ENCODE measurements at places on chromosomes 7 and 10. TPM values are rescaled to one million over a fixed set of nuclear protein-coding genes. Genes with fewer than 3 reads are reported as not detected.

GRCh38 chr10:60660625-60661024 lies 117.7 kb upstream of the CDK1 start:
- DNase-seq: no peak

DNA sequence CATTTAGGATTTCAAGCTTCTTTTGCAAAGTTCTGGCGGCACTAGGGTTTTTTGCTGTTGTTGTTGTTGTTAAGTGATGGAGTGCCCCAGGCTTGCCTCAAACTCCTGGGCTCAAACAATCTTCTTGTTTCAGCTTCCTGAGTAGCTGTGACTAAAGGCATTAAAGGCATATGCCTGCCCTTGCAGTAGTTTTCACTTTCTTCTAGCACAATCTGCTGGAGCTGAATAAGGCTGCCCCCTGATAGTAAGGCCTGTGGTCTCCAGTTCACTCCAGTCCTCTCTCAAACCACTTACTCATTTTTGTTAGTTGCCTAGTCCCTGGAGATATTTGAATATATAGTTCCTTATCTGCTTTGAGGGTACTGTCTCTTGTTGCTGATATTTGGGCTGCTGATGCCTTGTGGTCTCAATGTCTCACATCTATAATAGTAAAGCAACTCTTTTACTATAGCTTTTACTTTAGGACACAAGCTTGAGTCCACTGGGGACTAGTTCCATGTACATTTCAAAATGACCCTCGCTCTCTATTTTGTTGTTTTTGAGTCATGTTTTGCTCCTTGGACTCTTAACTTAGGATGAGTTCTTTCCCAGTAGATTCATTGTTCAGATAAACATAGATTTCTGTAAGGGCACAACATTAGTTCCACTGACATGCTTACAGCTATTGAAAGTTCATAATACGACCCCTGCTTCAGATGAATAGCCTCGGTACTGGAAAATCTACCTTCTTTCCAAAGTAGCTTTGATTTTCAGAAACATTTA lies 25.5 kb downstream of the PHF14 start:
- DNase-seq: no peak

DNA sequence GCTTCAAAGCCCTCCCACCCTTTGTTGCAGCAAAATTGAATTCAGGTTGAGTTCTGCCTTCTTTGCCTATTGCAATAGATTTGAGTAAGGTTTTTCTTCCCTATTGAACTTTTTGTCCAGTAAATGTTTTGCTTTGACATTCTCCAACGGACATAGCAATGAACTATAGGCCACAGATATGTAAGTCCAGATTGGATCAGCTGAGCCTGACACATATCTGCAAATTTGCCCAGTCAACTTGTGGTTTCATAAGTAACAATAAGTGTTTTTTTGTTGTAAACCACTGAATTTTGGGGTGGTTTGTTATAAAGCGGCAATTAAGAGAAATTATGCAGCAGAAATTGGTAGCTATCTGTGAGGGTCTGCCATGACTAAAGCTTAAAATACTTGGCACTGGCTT lies 332.1 kb upstream of the SORCS1 start:
- DNase-seq: no peak

GRCh38 chr7:2445047-2445446 lies 31.2 kb downstream of the GRIFIN start:
- no peak for DNase-seq

DNA sequence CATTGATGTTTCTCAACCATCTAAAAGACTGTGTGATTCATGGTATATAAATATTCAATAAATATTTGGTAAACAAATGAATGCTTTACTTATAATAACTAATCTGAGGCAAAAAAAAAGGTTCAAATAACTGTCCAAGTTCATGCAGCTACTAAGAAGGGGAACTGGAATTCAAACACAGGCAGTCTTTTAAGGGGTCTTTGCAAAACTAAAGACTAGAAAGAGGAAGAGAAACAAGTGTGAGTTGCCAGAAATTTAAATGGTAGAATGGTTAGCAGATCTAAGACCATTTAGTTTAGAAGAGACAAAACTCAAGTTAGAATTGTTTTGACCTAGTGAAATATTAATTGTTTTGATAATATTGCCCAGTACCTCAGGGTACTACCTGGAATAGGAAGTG lies 642.0 kb upstream of the LRRN3 start:
- DNase-seq: no peak

GRCh38 chr7:11570205-11570604 lies 261.8 kb downstream of the THSD7A start:
- no peak for DNase-seq

DNA sequence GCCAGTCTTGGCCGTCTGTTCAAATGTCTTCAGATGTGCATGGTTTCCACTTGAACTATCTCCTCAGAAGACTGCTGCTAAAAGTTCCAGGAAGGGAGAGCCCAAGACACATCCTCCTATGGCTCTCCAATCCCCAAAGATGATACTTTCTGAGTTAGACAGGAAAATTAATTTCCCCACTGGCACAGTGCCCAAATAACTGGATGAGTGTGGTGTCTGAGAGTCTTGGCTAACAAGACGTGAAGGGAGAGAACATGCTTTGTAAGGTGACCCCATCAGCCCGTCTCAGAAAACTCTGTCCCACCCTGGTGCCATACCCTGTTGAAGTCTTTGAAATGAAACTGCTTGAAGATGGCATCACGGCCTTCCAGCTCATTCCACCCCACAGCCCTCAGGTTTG lies 2.9 kb downstream of the PCBD1 start:
- no peak for DNase-seq

- DNase-seq: no peak
Measured at GRCh38 chr7:12137283-12137682, 73.8 kb upstream of the TMEM106B start.

GRCh38 chr7:1920266-1920681 lies 250.2 kb downstream of the ELFN1 start:
- no peak for DNase-seq

DNA sequence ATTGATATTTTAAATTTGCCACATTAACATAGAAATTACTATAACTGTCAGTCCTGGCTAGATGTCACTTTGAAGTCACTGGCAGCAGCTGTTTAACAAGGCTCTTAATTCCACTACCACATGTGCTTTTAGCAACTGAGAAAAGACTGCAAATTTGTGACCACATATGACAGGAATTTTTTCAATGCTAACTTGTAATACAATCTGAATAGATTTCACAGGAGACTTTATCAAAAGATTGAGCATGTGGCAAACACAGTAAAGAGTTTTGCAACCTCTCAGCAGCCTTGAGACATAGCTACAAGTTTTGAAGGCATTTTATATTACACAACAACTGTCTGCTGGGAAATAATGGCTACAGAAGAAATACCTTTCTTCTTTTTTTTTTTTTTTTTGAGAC lies 73.0 kb downstream of the MICU1 start:
- no peak for DNase-seq

- DNase-seq: no peak
Measured at GRCh38 chr7:39678930-39679709, 55.7 kb downstream of the RALA start.

DNA sequence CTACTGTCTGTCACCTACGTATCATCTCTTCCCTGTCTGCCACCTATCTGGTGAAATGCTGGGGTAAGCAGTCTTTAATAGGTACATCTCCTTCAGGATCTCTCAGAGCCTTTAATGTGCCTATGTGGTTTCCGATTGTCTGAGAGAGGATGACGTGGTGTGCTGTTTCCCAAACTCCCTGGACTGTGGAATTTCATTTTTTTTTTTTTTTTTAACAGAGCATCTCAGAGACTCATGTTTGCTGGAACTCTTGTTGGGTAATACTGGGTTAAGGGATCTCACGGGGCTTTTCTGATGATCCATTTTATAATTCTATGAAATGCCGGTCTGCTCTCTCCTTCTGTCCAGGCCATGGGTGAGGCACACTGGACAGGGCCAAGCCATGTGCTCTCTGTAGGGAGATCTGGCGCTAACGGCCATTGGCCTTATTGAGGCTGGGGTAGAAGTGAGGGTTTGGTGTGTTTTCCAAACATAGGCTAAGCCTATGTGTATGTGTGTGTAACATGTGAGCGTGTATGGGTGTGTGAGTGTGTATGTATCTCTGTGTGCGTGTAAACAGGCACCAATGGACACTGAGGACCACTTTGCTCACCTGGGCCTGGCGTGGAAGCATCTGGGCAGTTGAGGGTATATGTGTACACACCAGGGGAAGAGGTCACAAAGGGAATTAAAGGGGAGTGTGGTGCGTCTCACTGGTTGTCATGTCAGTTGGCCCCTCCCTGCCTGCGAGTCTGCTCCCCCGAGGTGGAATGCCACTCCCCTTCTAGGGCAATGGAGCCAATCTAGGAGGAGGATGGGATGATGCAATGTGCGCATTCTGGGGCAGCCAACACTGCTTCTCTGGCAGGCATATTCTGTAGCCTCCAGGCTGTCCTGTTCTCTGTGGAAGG lies 7.8 kb downstream of the ADRA2A start:
- no peak for DNase-seq

GRCh38 chr7:66399566-66399965 lies 194.4 kb downstream of the TPST1 start:
- DNase-seq: no peak

DNA sequence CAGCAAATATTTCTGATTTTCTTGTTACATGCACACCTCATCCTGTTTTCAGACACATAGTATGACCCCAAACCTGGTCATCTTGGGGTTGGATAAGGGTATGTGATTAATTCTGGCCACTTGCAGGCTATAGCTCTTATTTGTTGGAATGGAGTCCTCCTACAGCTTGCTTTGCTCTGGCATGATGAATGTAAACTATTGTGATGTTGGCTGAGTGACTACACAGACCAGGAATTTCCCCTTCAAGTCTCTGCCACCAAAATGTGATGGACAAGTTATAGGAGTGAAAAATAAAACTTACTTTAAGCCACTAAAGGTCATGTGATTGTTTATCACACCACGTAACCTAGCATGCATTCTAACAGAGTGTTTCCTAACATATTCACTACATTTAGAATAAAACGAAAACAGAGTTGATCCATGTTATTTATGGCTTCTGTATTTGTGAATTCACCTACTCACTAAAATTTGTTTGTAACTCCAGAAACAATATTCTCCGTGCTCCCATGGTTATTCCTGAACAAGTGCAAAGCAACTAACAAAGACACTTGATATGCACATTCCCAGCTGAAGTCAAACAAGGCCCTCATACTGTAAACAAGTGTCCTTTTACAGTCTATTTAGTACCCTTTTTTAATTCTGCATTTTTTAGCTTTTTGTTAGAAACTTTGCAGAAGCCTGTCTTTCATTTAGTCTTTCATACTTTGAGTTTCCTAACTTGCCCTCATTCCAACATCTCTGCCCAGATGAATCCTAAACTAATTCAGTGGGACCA lies 599.2 kb upstream of the PCDH15 start:
- no peak for DNase-seq

- DNase-seq: no peak
Measured at GRCh38 chr10:77906951-77907421, 19.6 kb downstream of the DLG5 start.

DNA sequence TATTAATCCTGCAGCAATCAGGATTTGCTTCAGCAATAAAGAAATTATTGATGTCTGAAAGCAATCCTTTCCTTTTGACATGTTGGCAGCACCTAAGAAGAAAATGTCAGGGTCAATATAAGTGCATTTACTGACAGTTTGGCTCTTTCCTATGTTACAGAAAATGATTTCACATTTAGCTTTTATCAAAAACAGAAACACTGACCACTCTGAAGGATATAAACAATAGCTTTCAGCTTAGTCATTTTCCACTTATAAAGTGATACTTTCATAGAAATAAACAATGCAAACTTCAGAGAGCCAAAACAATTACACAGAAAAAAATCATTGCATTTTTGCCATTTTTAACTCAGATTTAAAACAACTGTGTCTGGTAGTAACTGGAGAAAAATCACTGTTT lies 325.6 kb upstream of the KAT6B start:
- DNase-seq: no peak

DNA sequence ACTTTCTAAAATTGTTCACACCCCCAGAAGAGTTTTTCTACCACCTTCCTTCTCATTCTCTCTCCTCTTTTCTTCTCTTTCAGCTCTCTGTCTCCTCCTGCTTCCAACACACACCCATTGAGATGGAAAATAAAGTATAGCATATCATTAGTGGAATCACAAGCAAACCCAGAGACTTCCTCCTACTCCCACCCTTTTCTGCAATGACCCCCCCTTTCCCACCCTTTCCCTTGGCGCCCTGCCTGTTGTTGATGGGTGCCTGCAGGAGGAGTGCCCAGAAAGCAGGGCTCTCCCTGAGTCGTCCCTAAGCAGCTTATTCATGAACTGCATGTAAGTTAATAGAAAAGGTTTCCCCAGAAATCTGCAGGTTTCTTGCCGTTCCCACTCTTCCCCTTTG lies 300.0 kb downstream of the PLXNA4 start:
- DNase-seq: no peak

GRCh38 chr7:155190688-155191087 lies 107.0 kb upstream of the INSIG1 start:
- DNase-seq: no peak

CCDC3 gene
- total RNA-seq: 12.8 TPM

INA gene
- total RNA-seq: 177 TPM

GNAT3 gene
- not detected for total RNA-seq
